Endodermal cell (in vitro differentiated cells): ENCODE measurements at places on chromosomes 3 and 15.

GRCh38 chr3:52119099-52119498, 35.1 kb downstream of the POC1A start:
- peak; percentile 69 for DNase-seq

GRCh38 chr3:20683910-20684309, 497.9 kb upstream of the SGO1 start:
- no peak for DNase-seq

DNA sequence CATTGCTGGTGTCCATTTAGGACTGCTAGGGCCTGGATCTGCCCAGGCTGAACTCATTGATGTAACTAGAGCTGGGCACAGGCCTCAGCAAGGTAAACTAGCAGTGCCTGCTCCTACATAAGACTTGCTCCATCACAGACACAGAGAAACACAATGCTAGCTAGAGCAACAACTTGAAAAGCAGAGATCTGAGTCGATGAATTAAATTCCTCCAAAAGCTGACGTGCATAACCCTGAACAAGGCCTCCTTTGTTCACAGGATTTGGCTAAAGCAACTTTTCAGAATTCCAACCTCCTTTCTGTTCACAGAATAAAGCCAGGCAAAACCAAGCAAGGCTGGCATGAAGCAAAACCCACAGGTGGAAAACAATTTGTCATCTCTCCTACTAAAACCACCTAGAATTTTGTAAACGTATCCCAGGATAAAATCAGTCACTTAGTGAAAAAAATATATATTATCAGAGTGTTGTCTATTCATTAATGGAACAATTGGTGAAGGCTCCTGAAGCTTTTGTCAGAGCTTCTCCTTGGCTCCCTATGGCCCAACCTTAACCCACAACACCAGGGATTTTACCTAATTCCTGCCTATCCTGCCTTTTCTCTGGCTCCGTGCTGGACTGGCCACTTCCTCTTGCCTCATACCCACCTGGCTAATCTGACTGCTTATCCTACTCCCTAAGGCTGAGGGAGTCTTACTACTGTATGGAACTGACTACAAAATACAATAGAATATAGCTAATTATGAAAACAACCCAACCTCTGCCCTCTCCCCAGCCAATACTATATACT, 39.9 kb downstream of the PLCH1 start:
- no peak for DNase-seq

- DNase-seq, result no peak
These were observed 203.5 kb downstream of the RSRC1 start for GRCh38 chr3:158313338-158313927.

- no peak for DNase-seq
These were observed 1.3 kb downstream of the RAP2B start for GRCh38 chr3:153163393-153163724.

DNA sequence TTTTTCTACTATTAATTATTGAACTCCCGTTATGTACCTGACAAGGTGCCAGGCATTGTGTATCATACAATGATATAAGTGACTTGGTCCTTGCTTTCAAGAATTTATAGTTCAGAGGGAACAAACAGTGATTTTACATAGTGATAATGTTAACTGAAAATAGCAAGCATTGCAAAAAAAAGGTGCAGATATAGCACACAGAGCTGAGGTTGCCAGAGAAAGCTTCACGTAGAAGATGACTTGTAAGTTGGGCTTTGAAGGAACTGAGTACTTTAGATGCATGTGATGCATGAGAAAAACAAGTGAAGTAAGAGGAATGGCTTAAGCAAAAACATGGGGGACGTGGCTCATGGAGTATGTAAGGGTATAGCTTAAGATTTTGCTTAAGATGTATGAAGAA, 584.5 kb downstream of the NAALADL2 start:
- no peak for DNase-seq

- DNase-seq, result peak; percentile 76
These were observed at the start of gene LHFPL4 for GRCh38 chr3:9553021-9553947. Gene LHFPL4, minus strand, starts transcription at chr3:9553822. Its CDS starts 1,143 bp downstream, at chr3:9552679.

- no peak for DNase-seq
These were observed 22.8 kb downstream of the ZPLD1 start for GRCh38 chr3:102457644-102458043.

GRCh38 chr3:68876112-68876713, 56.1 kb downstream of the TAFA4 start:
- no peak for DNase-seq

DNA sequence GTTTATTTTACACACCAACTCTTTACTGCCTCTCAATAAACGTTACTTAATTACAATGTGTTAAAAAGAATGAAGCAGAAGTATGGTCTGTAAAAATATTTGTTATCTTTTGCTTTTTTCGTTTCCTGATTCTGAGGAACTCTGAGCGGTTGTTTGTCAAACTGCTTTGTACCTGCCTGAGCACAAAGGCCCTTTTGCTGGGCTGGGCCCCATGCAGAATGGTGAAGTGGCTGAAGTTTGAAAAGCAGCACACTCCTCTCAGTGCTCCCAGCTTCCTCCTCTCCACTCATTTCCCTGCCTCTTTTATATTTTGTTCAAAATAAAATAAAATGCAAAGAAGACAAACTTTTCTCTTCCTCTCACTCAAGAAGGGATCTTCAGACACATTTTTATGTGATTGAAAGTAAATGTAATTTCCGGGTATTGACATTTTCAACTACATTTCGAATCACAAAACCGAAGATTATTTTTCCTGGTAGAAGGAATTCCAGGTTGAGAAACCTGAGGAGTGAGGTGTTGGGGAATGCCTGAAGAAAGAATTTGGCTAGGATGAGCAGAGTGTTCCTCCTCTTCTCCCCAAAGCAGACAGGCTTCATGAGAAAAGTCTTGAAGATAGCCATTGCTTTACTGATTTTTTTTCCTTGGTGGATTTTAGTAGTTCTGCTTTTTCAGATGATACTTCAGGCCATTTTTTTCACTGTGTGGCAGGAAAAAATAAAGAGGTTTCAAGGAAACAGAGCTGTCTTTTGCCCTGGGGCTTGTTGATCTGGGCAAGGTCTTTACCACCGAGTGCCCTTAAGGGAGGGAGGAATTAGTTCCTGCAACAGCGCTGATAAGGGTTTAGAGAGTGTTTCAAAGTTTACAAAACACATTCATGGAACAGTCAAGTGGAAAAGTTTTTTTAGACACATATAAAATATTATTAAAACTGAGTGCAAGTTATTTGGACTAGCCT, 229.8 kb downstream of the NFKBIZ start:
- peak; percentile 54 for DNase-seq

DNA sequence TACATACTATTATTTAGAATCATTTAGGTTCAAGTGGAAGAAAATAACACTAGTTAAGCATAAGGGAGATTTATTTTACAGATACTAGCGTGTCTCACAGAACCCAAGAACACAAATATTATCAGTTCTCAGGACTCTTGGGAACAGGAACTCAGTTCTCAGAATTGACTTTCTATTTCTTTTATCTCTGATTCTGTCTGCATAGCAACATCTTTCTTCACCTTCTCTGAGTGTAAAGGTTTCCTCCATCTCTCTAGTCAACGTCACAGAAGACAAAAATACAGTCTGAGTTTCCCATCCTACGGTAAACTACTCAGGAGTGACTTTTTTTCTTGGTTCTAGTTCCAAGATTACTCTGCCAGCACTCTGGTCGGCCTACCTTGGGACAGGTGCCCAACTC, 220.0 kb downstream of the SV2B start:
- no peak for DNase-seq

DNA sequence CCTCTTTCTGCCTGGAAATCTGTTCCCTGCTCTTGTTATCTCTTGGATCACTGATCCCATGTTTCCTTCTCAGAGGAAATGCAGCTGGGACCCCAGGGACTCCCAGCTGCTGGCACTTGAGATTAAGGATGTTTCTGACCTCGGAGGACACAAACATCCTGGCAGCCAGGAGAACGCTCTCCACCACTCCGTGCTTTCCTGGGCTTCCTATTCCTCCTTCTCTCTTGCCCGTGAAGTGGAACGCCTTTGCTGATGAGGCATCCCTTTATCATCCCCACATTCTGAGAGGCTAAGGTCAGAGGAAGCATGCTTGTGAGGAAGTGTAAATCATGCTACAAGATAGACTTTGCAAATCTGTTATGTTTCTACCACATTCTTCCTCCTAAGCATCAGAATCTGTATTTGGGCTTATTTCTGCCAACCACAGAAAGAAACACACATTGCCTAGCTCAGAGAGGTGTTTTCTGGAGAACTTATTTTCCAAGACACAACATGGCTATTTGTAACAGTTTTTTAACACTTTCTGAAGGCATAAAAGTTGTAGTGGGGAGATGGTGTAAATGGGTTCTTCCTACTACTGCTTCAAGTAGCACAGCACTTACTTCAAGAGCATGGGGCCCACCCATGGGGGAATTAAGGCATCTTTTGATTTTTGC, 25.6 kb upstream of the LDHAL6B start:
- DNase-seq, result no peak

DNA sequence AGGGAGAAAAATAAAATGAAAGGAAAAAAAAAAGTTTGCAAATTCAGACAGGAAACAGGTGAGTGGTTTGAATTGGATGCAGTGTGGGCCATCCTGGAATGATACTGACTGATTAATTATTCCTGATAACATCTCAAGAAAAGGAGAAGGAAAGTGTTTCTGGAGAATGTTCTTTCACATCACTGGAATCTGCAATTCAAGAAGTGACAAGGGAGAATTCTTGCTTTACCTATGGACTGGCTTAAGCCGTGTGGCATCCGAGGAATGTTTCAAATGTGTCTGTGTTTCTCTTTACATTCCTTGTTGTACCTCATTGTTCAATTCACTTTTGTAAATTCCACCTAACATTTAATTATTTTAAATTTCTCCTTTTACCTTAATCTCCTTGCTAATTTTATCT, 465.0 kb downstream of the EPHB1 start:
- peak; percentile 68 for DNase-seq

DNA sequence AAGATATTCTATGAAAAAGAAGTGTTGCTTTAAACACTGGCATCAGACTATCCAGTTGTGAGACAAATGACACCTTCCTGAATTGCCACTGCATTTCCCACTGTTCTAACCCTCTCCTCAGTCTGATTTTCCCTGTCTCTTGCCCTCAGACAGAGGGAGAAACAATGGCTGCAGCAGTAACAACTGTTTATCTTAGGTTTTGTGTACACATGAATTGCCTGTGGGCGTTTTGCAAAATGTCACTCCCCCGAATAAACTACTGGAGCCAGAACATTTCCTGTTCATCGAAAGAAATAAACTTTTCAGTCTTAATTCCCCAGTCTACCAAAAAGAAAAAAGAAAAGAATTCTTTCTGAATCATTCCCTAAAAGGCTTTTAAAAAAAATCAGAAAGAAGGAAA, 155.1 kb downstream of the MAGI1 start:
- no peak for DNase-seq

DNA sequence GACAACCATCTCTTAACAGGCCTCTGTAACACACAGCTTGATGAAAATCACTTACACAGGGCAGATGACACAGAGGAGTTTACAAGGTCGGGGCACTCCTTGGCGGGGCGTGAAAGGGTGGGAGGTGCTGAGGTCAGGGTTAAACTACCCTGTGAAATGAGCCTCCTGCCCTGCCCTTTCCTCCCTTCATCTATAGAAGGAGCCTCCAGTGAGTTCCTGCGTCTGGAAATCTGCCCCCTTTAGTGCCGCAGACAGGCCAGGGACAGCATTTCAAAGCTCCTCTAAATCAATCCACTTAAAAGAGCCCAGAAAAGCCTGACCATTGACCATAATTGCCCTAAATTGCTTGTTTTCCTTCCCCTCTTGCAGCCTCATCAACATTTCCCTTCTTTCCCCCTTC, 1.9 kb downstream of the ROBO1 start:
- DNase-seq, result peak; percentile 70

DNA sequence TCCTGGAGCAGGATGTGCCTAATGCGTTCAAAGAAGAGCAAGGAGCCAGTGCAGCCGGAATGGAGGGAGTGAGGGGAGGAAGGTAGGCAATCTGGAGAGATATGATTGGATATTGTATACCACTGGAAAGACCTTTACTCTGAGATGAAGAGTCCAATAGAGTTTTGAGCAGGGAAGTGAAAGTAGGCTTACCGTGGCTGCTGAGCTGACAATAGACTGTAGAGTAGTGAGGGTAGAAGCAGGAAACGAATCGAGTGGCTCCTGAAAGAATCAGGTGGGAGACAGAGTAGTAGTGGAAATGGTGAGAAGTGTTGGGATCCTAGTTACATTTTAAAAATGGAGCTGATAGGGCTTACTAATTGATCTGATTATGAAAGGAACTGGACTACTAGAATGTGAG, 51.8 kb upstream of the NUDT16 start:
- no peak for DNase-seq

- no peak for DNase-seq
These were observed 21.9 kb downstream of the IL20RB start for GRCh38 chr3:136979684-136980083.

DNA sequence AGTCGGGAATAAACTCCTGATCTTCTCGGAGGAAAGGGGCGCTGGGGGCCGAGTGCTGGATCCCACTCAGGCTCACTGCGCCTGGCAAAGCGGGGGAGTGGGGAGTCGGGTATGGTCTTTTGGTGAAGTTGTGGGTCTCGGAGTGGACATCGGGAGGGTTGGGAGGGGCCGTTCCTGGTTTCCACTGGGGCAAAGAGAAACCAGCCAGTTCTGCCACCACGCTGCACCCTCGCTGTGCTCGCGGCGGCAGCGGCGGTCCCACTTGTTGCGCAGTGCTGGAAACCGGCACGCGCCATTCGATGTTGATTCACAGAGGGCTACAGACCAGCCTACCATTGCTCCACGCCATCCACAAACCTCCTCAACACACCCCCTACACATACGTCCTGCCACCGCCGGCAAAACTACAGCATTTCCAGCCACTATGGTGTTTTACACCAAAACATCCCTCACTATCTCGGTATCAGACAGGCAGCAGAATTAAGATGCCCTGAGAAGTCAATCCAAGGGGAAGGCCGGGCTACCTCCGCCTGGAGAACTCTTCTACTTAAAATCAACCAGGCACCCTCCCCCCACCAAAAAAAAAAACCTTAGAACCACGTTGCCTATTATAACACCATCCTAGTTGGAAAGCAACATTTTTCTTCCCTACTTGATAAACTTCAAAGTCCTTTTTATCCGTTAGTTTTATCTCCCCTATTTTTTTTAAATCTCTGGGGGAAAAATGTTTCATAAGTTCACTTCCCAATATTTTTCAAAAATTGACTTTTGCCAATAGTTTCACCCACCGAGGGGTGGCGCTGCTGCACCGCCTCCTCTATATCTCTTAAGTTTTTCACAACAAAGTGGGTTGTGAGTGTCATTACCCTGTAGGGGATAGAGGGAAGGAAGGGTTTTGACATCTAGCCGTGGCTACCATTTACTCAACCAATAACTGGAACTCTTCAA, 3.6 kb downstream of the BCL6 start:
- DNase-seq, result peak; percentile 82

GRCh38 chr3:103381296-103382079, 946.7 kb downstream of the ZPLD1 start:
- DNase-seq, result no peak

GRCh38 chr3:133535971-133536881, 37.3 kb upstream of the CDV3 start:
- DNase-seq, result no peak

GRCh38 chr15:59721411-59721810, 32.3 kb upstream of the BNIP2 start:
- DNase-seq, result no peak

DNA sequence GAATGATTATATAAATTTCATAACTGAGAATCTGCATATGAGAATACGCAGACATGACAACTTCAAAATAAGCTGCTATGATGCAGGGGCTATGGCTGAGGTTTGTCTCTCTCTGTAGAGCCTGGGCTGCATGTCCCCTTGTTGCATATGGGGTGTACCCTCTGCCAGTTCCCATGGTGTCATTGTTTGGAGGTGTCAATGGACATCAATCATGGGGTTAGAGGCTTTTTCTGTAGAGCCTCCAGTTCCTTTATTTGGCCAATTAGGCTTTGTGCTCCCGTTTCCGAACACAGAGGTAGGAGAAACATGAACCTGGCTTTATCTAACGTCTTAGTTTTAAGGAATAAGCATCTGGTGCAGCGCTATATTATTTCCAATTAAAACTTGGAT, 77.3 kb upstream of the RARB start:
- DNase-seq, result no peak
